ENCODE measurements at places on chromosomes 12 and 14.
A peak's percentile ranks its signal among the peaks of the same experiment; 100 is the strongest.

DNA sequence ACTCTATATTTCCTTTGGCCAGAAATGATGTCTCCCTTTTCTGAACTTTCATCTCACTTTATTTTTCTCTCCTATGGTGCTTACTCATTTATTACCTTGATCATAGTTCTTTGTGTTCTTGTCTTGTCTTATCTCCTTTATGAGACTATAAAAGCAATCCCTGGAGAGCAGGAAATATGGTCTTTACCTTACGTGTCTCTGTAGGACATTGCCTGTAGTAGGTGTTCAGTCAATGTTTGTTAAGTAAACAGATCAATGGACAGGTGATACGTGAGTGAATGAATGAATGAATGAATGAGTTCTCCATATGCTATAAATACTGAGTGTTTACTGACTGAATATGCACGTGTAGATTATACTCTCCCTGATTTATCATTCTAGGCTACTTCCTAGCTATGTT lies 193.7 kb upstream of the HMGA2 start:
- no peak for DNase-seq

DNA sequence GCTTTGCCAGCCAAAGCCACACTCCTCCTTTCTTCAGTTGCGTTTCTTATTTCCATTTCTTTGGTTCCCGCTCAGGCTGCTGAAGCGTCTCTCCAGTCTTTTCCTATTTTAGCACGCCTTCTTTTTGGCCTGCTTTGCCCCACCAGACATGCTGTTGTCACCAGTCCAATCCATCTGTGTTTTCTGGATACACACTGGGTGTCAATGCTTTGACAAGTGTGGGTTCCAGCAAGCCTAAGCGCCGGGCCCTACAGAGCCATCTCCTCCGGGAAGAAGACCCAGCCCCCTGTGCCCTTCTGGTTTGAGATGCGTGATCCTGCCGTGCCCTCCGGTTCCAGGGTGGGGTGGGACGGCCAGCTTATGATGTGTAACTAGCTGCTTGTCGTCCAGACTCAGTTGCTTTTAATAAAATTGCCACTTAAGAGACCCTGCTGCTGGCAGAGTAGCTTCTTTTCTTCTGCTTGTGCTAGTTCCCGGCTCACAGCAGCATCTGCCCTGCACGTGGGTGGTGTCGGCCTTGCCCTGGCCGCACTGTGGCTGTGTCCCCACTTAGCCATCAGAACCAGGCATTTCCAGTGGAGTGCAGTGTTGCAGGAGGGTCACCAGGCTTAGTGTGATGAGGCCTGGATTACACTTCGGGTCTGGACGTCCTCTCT lies 29.7 kb downstream of the EML1 start:
- DNase-seq, result no peak

- no peak for DNase-seq
Observed at GRCh38 chr14:39868251-39868650, 436.0 kb upstream of the FBXO33 start.

- no peak for DNase-seq
Observed at GRCh38 chr14:95339301-95339865, 19.7 kb upstream of the CLMN start.

DNA sequence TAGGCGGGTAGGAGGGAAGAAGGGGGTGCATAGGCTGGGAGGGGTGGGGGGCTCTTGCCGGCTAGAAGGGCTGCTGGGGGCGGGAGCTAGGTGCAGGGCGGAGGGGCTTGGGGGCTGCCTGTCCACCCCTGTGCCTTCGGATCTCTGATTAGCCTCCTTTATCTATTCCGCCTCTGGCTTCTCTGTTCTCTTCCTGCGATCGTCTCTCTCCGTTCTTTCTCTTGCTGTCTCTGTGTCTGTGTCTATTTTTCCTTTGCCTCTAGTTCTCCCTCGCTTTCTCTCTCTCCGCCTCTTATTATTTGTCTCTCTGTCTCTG lies 166.7 kb upstream of the LHX5 start:
- DNase-seq, result no peak

DNA sequence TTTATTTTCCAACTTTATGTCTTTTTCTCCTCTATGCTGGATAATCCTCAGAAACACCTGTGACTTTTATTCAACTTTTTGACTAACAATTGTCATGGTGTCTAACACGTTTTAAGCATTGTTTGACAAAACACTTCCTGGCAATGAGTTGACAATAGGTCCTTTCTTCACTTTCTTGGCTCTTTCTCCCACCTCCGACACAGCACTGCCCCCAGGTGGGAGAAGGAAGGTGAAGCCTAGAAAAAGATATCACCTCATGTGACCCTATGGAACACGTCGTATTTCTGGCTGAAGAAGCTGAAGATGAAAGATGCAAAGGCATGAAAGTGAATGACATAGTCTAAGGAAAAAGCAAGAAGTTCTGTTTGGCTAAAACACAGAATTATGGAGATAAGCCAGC lies 430.0 kb downstream of the ETNK1 start:
- DNase-seq, result peak; percentile 56

GRCh38 chr12:109961201-109961600 lies 35.0 kb downstream of the GIT2 start:
- DNase-seq, result no peak

GRCh38 chr12:3032770-3033538 lies 44.2 kb upstream of the TSPAN9 start:
- no peak for DNase-seq

GRCh38 chr14:62957562-62957961 lies 87.7 kb downstream of the KCNH5 start:
- no peak for DNase-seq

DNA sequence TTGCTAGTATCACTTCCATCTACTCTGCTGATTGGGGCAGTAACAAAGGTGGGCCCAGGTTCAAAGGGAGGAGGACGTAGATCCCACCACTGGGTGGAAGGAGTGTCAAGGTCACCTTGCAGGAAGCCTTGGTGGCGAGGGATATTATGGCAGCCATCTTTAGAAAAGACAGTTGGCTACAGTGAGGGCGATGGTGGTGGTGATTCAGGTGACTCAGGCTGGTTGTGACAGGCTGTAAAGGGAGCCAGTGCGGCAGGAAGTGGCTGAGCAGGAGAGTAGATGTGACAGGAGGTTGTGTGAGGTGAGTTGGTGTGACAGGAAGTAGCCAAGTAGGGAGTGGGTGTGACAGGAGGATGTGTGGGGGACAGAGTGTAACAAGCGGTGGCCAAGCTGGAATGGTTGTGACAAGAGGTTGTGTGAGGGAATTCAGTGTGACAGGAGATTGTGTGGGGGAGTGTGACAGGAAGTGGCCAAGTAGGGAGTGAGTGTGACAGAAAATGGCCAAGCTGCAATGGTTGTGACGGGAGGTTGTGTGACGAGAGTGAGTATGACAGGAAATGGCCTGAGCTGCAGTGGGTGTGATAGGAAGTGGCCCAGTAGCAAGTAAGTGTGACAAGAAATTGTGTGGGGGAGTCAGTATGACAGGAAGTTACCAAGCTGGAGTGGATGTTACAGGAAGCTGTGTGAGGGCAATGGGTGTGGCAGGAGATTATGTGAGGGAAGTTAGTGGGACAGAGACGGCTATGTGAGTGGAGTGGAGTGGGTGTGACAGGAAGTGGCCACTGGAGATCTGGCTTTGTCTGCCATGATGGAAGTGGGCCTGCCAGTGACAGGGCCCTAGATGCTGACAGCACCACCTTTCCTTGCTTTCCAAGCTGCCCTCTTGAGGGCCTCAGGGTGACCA lies 136.5 kb upstream of the MYL2 start:
- DNase-seq, result no peak

DNA sequence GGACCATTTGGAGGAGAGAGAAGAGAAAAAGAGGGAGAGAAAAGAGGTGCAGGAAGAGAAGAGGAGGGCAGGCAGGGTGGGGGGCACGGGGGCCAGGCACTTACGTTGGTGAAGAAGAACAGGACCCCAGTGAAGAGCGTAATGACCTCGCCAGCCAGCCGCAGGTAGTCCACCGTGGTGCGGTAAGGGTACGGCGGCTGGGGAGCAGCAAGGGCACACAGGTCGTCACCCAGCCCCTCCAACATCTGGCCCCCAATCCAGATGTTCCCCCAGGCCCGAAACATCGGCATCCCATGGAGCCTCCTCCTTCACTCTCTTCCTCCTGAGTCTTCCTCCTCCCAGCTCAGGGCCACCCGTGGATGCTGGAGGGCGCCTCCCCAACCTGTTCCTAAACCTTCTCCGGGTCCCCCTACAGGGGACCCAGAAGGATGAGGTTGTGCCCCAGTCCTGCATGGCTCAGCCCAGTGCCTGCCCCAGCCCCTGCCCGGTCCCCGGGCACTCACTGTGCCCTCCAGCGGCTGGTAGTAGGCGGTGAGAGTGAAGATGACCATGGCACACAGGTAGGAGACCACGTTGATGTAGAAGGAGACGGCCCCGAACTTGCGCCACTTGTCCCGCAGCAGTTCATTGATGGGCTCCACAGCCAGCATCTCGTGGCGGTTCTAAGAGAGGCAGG lies 39.2 kb downstream of the TRPV4 start:
- no peak for DNase-seq

DNA sequence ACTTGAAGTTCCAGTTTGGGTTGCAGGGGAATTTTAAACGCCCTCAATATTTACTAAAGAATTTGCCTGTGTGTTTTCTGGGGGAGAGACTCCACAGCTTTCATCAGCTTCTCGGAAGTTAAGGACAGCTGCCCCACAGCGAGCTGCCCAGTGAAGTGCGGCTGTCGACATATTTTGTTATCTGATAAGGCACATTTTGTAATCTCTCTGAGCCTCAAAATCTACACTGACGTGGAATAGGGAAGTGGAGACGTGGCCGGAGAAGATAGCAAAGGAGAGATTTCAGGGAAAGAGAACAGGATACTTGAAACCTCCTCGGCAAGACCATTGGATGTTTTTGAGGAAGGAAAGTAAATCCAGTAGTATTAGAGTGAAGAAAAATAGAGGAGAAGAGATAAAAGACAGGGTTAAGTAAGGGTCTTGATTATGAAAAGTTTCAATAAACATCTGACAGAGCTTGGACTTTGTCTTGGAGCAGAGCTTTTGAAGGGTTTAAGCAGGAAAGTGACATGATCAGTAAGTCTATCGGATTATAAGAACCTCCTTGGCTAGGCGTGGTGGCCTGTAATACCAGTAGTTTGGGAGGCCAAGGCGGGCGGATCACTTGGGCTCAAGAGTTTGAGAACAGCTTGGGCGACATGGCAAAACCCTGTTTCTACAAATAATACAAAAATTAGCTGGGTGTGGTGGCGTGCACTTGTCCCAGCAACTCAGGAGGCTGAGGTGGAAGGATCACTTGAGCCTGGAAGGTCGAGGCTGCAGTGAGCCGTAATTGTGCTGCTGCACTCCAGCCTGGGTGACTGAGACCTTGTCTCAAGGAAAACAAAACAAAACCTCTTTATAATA lies 1.1 kb downstream of the POLR3B start:
- DNase-seq, result peak; percentile 41

DNA sequence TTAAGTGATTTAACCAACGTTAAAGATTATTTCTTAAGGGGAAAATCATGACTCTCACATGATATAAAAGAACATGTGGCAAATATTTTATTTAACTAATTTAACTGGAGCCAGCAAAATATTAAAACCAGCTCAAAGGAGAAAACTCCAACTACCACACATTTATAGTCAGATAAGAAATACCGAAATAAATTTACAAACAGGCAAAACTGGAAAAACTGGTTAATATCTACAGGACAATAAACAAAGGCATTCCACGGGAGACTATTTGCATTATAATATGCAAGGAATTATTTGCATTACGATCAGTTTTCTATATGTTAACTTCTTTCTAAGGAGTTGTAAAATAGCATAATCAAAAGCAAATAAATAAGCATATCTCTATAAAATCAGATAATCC lies 13.8 kb upstream of the BCL2L14 start:
- no peak for DNase-seq

GRCh38 chr12:113466454-113467141 lies 5.1 kb downstream of the LHX5 start:
- DNase-seq, result no peak

DNA sequence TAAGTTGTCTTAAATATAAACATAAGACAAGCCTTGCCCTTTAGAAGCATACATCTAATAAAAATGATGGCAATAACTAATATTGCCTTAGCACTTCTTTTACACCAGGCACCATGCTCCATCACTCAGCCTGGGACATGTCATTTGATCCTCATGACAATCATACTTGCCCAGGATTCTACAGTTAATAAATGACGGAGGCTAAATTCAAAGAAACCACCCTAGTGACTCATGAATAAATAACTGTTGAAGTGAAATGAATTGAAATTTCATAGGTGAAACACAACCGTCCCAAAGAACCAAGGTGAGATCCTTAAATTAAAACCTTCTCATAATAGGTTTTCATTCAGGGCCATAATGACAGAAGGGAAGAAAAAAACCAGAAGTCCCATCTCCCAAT lies 89.5 kb downstream of the GRIN2B start:
- DNase-seq, result no peak

DNA sequence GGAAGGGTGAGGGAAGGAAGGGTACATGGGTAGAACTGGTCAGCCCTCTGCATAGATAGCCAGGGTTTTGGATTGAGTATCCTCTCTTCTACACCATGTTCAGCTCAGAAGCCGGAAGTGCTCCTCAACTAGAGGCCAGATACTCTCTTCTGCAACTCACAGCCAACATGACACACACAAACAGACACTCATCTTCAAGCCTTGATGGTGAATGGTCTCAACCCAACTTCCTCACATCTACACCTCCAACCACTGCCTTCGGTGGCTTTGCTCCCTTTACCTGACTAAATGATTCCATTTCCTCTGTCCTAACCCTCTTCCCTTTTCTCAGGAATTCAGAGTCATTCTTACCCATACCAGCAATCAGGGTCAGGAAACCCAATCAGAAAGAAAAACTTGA lies 7.6 kb upstream of the FKBP11 start:
- DNase-seq, result no peak

DNA sequence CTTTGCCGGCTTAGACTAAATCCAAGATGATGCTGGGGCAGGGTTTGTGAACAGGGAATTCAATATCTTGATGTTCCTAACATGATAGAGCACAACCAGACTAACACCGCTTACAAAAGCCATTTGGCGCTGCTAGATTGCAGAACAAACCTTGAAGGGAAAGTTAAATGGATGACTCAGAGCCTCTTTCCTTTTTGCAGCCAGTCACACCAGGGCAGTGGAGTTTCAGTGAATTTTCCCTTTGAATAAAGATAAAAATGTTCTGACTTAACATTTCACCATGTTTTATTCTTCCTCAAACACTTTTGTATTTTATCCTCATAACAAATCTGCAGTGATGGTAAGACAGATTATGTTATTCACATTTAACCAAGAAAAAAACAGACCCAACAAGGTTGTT lies 47.3 kb downstream of the PDE6H start:
- no peak for DNase-seq

DNA sequence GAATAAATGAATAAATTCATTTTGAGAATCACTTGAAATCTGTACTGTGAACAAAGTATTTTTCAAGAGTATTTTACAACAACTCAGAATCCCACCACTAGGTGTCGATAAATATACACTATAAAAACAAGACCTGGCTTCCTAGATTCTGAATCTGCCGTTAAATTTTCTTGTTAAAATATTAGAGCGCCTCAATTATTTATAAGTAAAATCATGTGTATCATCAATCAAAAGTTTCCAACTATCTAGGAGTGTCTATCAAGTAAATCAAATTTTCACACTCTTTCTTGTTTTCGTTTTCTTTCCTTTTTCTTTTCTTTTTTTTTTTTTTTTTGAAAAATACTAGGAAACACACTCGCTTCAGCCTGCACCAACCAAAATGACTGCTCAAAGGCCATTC lies 179.2 kb upstream of the DCN start:
- no peak for DNase-seq
